ENCODE measurements at places on chromosomes 16 and 17. TPM values are rescaled to one million over a fixed set of nuclear protein-coding genes. Genes with fewer than 3 reads are reported as not detected.
A peak's percentile ranks its signal among the peaks of the same experiment; 100 is the strongest.

DNA sequence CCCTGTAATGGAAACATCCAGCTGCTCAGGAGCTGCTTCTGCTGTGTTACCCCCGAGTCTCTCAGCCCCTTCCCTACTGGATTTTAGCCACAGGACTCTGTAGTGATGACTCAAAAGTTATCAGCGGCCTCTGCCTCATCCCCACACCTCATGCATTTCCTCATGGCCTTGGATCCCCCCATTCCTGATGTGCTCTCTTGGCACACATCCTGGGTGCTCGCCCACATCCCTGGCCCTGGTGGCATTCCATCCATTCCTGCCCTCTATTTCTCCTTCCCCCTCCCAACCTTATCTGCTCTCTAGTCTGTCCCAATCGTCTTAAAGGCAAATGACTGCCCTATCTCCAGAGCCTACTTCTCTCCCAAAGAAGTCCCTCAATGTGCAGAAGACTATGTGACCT lies 24.6 kb downstream of the MARF1 start:
- no peaks in the 10 kb centered on the region for H3K27me3 ChIP-seq
- no peaks in the 10 kb centered on the region for H3K36me3 ChIP-seq
- no peak overlapping the region for H3K27ac ChIP-seq
- H3K4me3 ChIP-seq = no peak overlapping the region

Gene PYDC1
- not detected for total RNA-seq

DNA sequence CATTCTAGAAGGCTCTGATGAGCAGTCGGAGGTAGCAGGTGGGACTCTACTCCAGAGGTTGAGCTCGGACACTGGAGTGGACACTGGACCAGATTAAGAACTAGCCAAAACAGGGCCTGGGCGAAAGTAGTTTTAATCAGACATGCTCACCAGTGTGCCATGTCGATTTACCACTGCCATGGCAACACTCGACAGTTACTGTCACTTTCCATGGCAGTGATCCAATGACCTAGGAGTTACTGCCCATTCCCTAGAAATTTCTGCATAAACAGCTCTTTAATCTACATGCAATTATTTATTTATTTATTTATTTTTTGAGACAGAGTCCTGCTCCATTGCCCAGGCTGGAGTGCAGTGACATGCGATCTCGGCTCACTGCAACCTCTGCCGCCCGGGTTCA lies 7.2 kb upstream of the METTL9 start:
- no peak overlapping the region for H3K27ac ChIP-seq
- H3K4me1 ChIP-seq = no peaks in the 10 kb centered on the region
- H3K27me3 ChIP-seq = no peaks in the 10 kb centered on the region
- no peak overlapping the region for H3K4me3 ChIP-seq
- no peak for DNase-seq
- no peaks in the 10 kb centered on the region for H3K36me3 ChIP-seq

DNA sequence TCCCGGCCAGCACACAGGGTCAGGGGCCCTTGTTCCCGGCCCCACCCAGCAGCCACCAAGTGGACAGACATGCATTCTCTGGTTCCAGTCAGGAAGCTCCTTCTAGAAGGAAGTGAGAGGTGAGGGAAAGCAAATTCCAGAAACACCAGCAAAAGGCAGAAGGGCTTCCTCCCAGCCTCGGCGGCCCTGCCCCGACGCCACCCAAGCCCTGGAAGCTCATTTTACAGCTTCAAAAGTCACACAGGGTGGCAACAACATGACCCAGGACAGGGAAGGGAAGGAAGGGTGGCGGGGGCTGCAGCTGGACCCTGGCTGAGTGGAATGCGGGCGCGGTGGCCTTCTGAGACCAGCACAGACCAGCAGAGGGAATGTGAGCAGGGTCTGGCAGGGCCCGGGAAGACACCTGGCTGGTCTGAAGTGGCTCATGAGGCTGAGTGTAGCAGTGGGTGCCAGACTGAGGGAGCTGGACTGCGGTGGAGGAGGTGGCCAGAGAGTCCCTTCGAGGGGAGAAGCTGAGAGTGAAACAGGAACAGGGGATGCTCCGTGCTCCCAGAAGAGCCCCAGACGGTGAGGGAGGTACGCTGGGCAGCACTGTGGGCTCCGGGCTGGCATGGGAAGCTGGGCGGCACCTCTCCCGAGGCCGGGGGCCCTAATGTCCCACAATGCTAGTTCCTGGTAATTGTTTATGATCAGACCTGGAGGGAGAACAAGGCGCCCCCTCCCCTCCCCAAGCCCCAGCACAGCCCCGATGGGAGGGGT lies 1.9 kb upstream of the UNC13D start:
- peaks cover 16% of the 10 kb centered on the region for H3K4me1 ChIP-seq
- no peaks in the 10 kb centered on the region for H3K27me3 ChIP-seq
- no peak for DNase-seq
- peak overlapping the region; percentile 86 for H3K27ac ChIP-seq

GRCh38 chr16:70529051-70529777 lies 5.6 kb downstream of the SF3B3 start:
- H3K27me3 ChIP-seq = no peaks in the 10 kb centered on the region
- H3K4me3 ChIP-seq = no peak overlapping the region
- no peaks in the 10 kb centered on the region for H3K4me1 ChIP-seq
- peaks cover 6% of the 10 kb centered on the region for H3K36me3 ChIP-seq
- DNase-seq = no peak
